ENCODE measurements at places on chromosomes 12 and 14. TPM values are rescaled to one million over a fixed set of nuclear protein-coding genes. Genes with fewer than 3 reads are reported as not detected.

DNA sequence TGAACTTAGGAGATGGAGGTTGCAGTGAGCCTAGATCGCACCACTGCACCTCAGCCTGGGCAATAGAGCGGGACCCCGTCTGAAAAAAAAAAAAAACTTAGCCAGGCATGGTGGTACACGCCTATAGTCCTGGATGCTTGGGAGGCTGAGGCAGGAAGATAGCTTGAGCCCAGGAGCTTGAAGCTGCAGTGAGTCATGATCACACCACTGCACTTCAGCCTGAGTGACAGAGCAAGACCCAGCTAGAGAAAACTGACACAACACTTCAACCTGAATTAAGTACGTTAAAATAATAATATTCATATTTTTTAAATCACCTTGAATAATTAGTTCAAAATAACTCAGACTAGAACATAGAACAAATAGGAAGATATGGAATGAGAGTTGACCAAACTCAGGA lies 5.7 kb upstream of the CATSPERB start:
- no peak for DNase-seq

- DNase-seq, result no peak
Measured at GRCh38 chr12:127987199-127987901, 279.6 kb upstream of the TMEM132C start.

COPS7A gene
- 70.4 TPM for total RNA-seq

TMED10 gene
- 235 TPM for total RNA-seq

ACOT4 gene
- 0.62 TPM for total RNA-seq

GRCh38 chr14:34619471-34619870 lies 10.5 kb downstream of the SNX6 start:
- no peak for DNase-seq

GRCh38 chr12:117363056-117363662 lies 1.7 kb upstream of the NOS1 start:
- DNase-seq, result no peak

- no peak for DNase-seq
Measured at GRCh38 chr14:24609655-24610344, at the start of gene GZMH. Gene GZMH, minus strand, starts transcription at chr14:24609685. Its CDS starts 72 bp downstream, at chr14:24609613.

DNA sequence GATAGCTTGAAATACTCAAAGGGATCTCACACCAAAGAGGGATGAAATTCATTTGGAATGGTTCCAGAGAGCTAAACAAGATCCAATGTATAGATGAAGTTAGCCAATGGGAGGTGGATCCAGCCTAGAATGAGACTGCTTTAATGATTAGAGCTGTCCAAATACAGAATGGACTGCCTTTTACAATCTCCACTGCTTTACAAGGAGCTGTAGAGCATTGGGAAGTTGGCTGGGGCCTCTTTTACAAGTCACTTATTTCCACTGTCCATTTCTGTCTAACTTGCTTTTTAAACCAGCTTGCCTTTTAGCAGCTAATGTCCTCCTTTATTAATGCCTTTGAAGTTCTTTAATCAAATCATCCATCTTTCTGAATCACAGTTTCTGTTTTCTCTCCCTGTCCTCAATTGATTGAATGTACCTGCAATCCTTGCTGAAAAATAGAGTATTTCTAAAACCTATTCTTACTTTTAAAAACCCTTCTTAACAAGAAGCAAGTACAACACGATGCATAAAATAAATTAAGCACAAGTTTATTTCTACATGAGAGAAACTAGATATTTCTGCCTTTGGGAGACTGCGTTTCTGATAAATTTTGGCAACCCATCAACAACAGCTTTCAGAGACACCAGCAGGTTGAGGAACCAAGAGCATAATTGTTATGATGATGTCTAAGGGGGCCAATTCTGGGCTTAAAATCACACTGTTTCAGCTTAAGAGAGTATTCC lies 3.4 kb upstream of the ATP2A2 start:
- DNase-seq, result no peak

KLRD1 gene
- 1.6 TPM for total RNA-seq

DNA sequence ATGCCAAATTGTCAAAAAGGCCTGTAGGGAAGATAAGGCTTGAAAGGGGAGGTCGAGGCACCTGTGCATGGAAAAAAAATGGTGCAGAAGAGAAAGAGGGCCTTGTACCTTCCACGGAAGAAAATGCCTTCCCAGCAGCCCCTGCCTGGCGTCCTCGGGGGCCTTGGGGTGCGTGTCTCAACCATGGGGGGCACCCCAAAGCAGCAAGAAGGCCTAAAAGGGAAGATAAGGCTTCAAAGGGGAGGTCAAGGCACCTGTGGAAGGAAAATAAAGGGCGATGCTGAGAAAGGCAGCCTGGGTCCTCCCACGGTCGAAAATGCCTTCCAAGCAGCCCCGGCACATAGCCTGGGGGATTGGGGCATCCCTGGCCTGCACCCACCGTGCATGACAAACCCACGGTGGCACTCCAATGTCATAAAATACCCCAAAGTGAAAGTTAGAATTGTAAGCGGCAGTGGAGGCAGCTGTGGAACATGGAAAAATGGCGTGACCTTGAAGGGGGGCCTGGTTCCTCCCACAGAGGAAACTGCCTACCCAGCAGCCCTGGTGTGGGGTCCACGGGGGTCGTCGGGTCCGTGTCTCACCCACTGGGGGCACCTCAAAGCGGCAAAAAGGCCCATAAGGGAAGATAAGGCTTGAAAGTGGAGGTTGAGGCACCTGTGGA lies 275.0 kb downstream of the ALG10 start:
- DNase-seq, result peak; percentile 5

DNA sequence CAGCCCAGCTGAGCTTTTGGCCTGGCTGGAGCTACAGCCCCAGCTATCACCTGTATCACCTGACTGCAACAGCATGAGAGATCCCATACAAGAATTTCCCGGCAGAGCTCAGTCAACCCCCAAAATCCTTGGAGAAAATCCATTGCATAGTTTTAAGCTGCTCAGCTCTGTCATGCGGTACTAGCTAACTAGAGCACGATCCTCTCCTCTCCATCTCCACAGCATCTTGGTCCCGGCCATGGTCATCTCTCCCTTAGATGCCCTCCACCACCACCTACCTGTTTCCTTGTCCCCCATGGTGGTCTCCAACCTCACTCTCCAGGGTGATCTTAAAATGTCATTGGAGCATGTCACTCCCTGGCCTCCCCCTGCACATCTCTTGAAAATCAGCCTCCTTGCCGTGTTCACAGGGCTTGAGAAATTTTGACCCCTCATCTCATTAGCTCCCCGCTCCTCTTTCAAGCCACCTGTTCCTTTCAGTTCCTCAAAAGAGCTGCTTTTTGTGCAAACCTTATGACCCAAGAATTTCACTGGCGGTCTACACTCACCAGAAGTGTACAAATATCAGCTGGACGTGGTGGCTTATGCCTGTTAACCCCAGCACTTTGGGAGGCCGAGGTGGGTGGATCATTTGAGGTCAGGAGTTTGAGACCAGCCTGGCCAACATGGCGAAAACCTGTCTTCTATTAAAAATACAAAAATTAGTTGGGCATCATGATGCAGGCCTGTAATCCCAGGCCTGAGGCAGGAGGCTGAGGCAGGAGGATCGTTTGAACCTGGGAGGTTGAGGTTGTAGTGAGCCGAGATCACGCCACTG lies 8.1 kb upstream of the CLMN start:
- no peak for DNase-seq

GRCh38 chr12:107718606-107719005 lies 33.0 kb downstream of the PWP1 start:
- DNase-seq, result no peak

OR11G2 gene
- not detected for total RNA-seq

- no peak for DNase-seq
Measured at GRCh38 chr12:94133964-94134795, 14.2 kb upstream of the PLXNC1 start.

- no peak for DNase-seq
Measured at GRCh38 chr12:14846042-14846587, 2.8 kb upstream of the ART4 start.
